Effector CD4-positive, alpha-beta T cell (primary cell): ENCODE measurements at places on chromosomes 2 and 18.

- no peak for DNase-seq
These were observed 93.2 kb downstream of the KLF7 start for GRCh38 chr2:207072571-207072970.

GRCh38 chr2:20643826-20644225 lies 7.1 kb downstream of the HS1BP3 start:
- DNase-seq, result no peak

DNA sequence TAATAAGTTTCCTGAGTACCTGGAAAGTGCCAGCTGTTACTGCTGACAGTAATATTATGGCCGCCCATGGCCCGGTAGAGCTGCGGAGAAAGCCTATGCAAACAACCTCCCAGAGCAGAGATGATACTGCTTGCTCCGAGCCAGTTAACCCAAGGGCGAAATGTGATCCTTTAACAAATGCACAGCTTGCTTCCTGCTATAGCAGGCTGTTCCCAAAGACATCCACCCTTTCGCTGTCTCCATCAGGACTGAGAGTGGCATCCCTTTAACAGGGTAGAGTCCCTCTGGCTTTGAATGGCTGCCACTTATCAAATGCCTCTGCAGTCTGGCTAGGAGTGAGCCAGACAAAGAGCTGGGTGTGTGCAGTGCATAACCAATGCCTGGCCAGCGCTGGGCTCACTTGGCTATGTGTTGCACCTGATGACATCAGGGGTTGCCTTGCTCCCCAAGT lies 69.7 kb upstream of the DAPL1 start:
- DNase-seq, result no peak

GRCh38 chr2:47508080-47508479 lies 105.1 kb downstream of the MSH2 start:
- no peak for DNase-seq

- no peak for DNase-seq
These were observed 950.6 kb upstream of the LRATD1 start for GRCh38 chr2:13681936-13682335.
